Liver (tissue), 10 donors: ENCODE measurements at places on chromosomes 2 and 18. TPM values are rescaled to one million over a fixed set of nuclear protein-coding genes. Genes with fewer than 3 reads are reported as not detected.

CNGA3 gene
- total RNA-seq, result not detected

FOXI3 gene
- total RNA-seq, result not detected

C2orf66 gene
- not detected for total RNA-seq

EGR4 gene
- total RNA-seq, result not detected

KCMF1 gene
- total RNA-seq, result 25.5 TPM

CTAGE1 gene
- total RNA-seq, result not detected

SLC40A1 gene
- total RNA-seq, result 231 TPM

FBLN7 gene
- 2.1 TPM for total RNA-seq

DNA sequence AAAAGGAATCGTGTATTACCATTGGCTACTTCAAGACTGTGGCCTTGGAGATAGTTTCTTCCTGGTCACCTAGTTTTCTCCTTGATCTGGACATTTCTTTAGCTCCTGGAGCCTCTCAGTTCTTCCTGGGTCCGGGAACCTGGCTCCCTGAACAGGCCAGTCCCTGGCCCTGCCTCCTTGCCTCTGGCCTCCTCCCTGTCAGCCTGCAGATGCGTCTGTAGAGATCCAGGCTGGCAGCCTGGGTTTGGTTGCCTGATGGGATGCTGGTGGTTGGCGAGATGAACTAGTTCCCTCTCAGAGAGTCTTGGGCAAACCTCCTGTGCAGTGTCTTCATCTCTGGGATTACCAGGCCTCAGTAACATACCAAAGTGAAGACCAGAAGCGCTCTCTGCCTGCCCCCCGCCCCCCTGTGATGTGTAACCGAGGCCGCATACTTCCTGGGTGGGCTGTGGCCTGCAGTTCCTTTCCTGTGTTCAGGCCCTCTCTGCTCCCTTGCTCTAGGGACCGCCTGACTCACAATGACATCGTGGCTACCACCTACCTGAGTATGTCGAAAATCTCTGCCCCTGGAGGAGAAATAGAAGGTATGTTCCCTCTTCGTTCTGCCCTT is 85.4 kb downstream of the DYSF start:
- H3K4me3 ChIP-seq, result no peak overlapping the region
- H3K36me3 ChIP-seq, result no peaks in the 10 kb centered on the region
- no peaks in the 10 kb centered on the region for H3K4me1 ChIP-seq
- H3K27ac ChIP-seq, result no peak overlapping the region
- no peaks in the 10 kb centered on the region for H3K27me3 ChIP-seq

DNA sequence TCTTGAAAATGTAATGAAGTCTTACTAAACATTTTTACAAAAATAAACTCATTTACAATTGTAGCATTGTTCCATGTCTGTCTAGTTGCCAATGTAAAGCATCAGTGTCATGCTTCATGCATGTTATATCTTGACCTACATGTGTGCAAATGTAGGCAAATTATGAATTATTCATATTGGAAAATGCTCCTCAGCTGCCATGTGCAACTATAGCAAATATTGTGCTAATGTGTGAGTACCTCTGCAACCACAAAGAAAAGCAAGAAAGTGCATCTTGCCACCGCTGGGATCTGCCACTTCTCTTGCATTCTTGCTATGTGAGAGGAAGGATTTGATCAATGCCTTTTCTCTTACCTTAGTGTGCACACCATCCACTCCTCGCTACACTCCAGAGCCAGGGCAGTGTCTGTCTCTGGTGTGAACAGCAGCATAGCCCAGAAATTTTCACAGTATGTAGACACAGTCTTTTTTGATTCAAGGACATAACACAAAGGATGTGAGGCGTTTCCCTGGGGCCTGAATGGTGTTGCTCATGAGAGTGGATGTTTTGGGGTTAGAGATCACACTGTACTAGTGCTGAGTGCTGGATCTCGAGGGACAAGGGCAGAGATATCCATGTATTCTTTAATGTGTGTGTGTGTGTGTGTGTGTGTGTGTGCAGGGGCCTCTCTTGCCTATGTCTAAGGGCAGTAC is 47.6 kb upstream of the HAAO start:
- no peak overlapping the region for H3K4me3 ChIP-seq
- no peaks in the 10 kb centered on the region for H3K36me3 ChIP-seq
- no peak overlapping the region for H3K27ac ChIP-seq
- no peaks in the 10 kb centered on the region for H3K27me3 ChIP-seq
- DNase-seq, result no peak

- H3K27ac ChIP-seq, result no peak overlapping the region
- H3K4me3 ChIP-seq, result no peak overlapping the region
- no peaks in the 10 kb centered on the region for H3K36me3 ChIP-seq
- no peaks in the 10 kb centered on the region for H3K4me1 ChIP-seq
- DNase-seq, result no peak
Observed at GRCh38 chr2:100184055-100184737, 41.8 kb upstream of the AFF3 start.

GRCh38 chr2:28377984-28378678 is 14.5 kb upstream of the FOSL2 start:
- peaks cover 19% of the 10 kb centered on the region for H3K4me1 ChIP-seq
- no peaks in the 10 kb centered on the region for H3K36me3 ChIP-seq
- H3K27me3 ChIP-seq, result no peaks in the 10 kb centered on the region
- DNase-seq, result no peak
- peak overlapping the region; percentile 41 for H3K27ac ChIP-seq

DNA sequence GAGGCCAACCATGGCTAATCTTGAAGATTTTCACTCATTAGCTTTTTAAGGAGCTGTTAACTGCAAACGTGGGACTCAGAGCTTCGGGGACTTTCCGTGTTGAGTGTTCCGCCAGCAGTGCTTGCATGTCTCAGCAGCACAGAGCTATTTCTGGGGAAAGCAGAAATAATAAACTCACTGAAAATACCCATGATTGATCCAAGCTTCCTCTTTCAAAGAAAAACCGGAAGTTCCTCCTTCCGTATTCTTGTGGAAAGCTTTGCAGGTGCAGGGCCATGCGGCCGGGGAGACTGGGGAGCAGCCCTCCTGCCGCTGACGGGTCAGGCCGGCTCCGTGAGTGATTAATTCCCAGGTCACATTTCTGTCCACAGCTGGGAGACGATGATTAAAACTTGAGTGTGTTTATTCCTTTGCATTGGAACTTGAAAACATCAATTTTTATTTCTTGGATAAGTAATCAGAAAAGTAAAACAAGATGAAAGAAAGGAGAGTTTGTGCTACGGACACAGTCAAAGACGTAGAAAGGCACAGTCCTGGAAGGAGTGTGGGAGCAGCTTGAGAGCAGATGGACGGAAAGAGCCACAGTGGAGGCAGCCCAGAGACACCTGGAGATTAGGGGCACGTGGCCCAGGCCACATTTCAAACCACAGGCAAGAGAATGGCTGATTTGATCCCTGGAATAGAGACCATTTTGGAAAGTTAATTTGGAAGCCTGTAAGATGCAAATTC is 54.2 kb upstream of the CTDP1 start:
- no peak for DNase-seq
- no peak overlapping the region for H3K4me3 ChIP-seq
- no peaks in the 10 kb centered on the region for H3K4me1 ChIP-seq

DNA sequence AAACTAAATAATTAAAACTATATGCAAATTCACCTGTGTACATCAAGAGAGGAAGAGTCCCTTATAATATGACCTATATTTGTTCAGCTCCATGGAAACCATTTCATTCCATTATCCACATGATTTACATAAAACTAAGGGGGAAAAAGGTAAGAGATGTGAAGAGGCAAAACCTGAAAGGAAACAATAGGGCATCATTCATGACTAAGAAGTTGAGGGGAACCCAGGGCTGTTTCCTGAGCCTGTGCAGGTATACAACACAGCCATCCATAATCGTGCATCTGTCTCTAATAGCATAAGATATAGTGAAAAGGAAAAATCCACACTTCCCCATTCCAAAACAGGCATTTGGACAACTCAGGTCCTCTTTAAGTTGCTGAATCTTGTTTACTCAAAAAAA is 151.3 kb downstream of the NR4A2 start:
- H3K27me3 ChIP-seq, result no peaks in the 10 kb centered on the region
- H3K4me1 ChIP-seq, result no peaks in the 10 kb centered on the region
- H3K27ac ChIP-seq, result no peak overlapping the region
- no peaks in the 10 kb centered on the region for H3K36me3 ChIP-seq
- H3K4me3 ChIP-seq, result no peak overlapping the region
- DNase-seq, result no peak

- H3K4me3 ChIP-seq, result no peak overlapping the region
- H3K27me3 ChIP-seq, result no peaks in the 10 kb centered on the region
- no peaks in the 10 kb centered on the region for H3K36me3 ChIP-seq
- no peaks in the 10 kb centered on the region for H3K4me1 ChIP-seq
- no peak overlapping the region for H3K27ac ChIP-seq
Observed at GRCh38 chr2:191533693-191534180, 144.2 kb upstream of the NABP1 start.

GRCh38 chr2:60353406-60353800 is 200.1 kb downstream of the BCL11A start:
- H3K4me3 ChIP-seq, result no peak overlapping the region
- no peaks in the 10 kb centered on the region for H3K4me1 ChIP-seq
- no peaks in the 10 kb centered on the region for H3K27me3 ChIP-seq
- no peak for DNase-seq
- no peak overlapping the region for H3K27ac ChIP-seq

- no peaks in the 10 kb centered on the region for H3K27me3 ChIP-seq
- H3K27ac ChIP-seq, result no peak overlapping the region
- H3K36me3 ChIP-seq, result no peaks in the 10 kb centered on the region
- no peak for DNase-seq
- H3K4me3 ChIP-seq, result no peak overlapping the region
- H3K4me1 ChIP-seq, result no peaks in the 10 kb centered on the region
Observed at GRCh38 chr2:108029496-108029895, 43.2 kb downstream of the SLC5A7 start.

GRCh38 chr2:54773233-54773632 is 49.8 kb downstream of the EML6 start:
- no peak overlapping the region for H3K4me3 ChIP-seq
- H3K4me1 ChIP-seq, result no peaks in the 10 kb centered on the region
- no peaks in the 10 kb centered on the region for H3K36me3 ChIP-seq
- H3K27me3 ChIP-seq, result no peaks in the 10 kb centered on the region
- no peak for DNase-seq

DNA sequence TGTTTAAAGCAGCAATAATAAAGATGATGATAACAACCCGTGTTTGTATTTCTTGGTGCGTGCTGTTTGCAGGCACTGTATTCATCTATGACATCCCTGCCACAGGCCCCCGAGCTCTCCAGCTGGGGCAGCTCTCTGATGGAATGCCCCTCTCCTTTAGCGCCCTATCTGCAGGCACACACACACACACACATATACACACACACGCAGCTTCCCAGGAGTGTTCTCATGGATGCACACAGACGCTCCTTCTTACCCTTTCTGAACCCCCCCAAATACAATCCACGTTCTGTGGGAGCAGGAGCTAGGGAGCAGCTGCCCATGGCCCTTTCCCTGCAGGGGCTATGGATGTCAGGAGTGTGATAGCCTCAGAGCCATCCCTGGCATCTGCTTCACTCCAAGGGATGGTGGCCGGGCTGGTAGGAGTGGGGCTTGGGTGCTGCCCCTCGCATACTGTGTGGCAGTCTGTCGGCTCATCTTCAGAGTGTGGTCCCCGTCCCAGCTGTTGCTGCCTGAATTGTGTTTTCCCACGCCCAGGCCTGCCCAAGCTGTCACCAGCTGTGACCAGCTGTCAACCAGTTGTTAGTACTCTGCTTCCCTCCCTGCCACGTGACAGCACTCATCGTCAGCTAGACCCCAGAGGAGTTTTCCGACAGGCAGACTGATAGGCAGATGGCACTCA is 50.8 kb upstream of the MYCN start:
- DNase-seq, result no peak
- H3K27ac ChIP-seq, result no peak overlapping the region
- H3K27me3 ChIP-seq, result no peaks in the 10 kb centered on the region
- H3K36me3 ChIP-seq, result no peaks in the 10 kb centered on the region
- no peaks in the 10 kb centered on the region for H3K4me1 ChIP-seq

GRCh38 chr2:185215497-185215896 is 523.1 kb upstream of the FSIP2 start:
- no peak for DNase-seq
- no peak overlapping the region for H3K27ac ChIP-seq
- H3K27me3 ChIP-seq, result no peaks in the 10 kb centered on the region
- H3K36me3 ChIP-seq, result no peaks in the 10 kb centered on the region

- no peak overlapping the region for H3K4me3 ChIP-seq
- no peak for DNase-seq
- H3K4me1 ChIP-seq, result peaks cover 12% of the 10 kb centered on the region
- H3K27me3 ChIP-seq, result peaks cover 32% of the 10 kb centered on the region
Observed at GRCh38 chr2:104862058-104862941, 8.4 kb downstream of the POU3F3 start.

GRCh38 chr18:73407506-73407905 is 539.7 kb upstream of the NETO1 start:
- H3K4me3 ChIP-seq, result no peak overlapping the region
- no peaks in the 10 kb centered on the region for H3K4me1 ChIP-seq
- no peak for DNase-seq
- no peaks in the 10 kb centered on the region for H3K27me3 ChIP-seq

GRCh38 chr2:198374375-198375082 is 570.1 kb downstream of the PLCL1 start:
- no peaks in the 10 kb centered on the region for H3K36me3 ChIP-seq
- H3K4me3 ChIP-seq, result no peak overlapping the region
- H3K27ac ChIP-seq, result no peak overlapping the region
- DNase-seq, result no peak
- H3K27me3 ChIP-seq, result peaks cover 7% of the 10 kb centered on the region

GRCh38 chr2:84494070-84494469 is 22.2 kb upstream of the DNAH6 start:
- H3K27ac ChIP-seq, result no peak overlapping the region
- no peak for DNase-seq
- H3K36me3 ChIP-seq, result no peaks in the 10 kb centered on the region
- H3K27me3 ChIP-seq, result no peaks in the 10 kb centered on the region
- no peak overlapping the region for H3K4me3 ChIP-seq
- peaks cover 4% of the 10 kb centered on the region for H3K4me1 ChIP-seq

- DNase-seq, result no peak
- no peaks in the 10 kb centered on the region for H3K36me3 ChIP-seq
- H3K4me3 ChIP-seq, result peak overlapping the region; percentile 88
- peak overlapping the region; percentile 93 for H3K27ac ChIP-seq
Observed at GRCh38 chr2:156435396-156435717, 822 bp upstream of the GPD2 start.

DNA sequence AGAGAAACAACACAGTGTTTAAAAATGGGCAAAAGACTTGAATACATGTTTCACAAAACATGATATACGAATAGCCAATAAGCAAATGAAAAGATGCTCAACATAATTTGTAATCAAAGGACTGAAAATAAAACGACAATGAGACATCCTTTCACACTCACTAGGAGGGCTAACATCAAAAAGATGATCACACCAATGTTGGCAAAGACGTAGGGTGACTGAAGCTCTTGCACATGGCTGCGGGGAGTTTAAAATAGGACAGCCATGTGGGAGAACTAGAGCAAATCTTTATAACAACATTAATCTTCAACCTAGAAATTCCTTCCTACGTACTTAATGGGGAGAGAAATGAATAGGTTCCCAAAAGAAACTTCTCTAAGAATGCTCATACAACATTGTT is 19.2 kb upstream of the SEH1L start:
- DNase-seq, result no peak
- H3K27me3 ChIP-seq, result no peaks in the 10 kb centered on the region
- H3K27ac ChIP-seq, result no peak overlapping the region
- H3K4me1 ChIP-seq, result no peaks in the 10 kb centered on the region
- no peak overlapping the region for H3K4me3 ChIP-seq
